Fibroblast of skin of right biceps (primary cell): ENCODE measurements at places on chromosomes 6 and 20.

DNA sequence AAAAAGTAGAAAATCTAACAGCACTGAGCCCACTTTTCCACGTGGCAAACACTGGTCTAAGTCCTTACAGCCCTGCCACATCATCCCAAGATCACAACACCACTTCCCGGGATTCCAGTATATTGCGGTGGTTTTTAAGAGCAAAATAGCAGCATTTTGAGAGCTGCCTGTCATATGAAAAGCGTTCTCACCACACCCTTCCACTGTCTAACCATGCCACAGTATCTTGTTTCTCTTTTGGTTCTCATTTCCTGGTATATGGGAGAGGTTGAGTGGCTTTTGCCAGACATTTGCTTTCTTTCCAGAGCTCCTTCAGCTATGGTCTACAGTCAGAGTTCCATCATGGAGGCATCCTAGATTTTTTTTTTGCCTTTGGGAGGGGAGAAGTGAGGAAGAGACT, 243.0 kb downstream of the TSHZ2 start:
- no peak for DNase-seq

GRCh38 chr6:31680226-31681134, at the start of gene LY6G5C:
Gene LY6G5C, minus strand, starts transcription at chr6:31681067. Its CDS starts 694 bp downstream, at chr6:31680373.
- DNase-seq = peak; percentile 81

DNA sequence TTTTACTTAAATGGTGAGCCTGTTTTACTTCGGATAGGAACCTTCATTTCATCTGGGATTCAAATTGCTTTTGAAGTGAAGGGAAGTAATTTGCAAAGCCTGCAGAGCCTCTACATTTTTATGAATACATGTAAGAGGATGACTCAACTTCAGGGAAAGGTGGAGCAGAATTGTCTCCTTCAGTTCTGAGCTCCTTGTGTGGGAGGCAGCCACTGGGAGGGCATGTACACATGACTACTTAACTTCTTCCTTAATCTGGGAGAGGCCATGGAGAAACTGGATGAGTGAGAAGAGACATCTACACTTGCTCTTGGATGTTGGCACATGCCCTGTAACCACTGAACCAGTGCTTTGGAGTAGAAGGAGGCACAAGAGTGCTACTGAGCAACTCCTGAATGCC, 145.1 kb upstream of the NRSN1 start:
- peak; percentile 16 for DNase-seq

DNA sequence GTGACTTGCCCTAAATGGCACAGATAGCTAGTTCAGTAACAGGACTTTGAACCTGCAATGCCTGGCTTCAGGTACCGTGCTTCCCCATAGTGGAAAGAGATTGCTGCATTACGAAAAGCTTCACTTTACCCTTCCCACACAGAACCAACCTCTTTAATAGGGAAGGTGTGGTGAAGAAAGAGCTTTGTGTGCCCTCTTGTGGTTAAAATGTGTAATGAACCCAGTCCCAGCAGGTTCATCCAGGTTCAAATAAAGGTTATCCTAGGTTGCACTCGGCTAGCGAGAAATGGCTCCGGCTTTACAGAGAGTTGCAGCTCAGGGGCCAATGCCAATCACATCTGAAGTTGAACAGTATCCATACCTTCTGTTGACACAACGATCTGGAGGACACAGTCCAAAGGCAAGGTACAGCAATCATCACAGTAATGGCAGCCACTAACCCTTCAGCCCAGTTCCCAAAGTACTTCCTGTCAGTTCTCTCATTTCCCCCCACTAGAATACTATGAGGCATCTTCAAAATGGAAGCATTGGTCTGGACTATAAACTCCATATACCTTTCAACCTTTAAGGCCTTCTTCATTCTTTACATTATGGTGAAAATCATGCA, 3.0 kb downstream of the DEFB115 start:
- no peak for DNase-seq

DNA sequence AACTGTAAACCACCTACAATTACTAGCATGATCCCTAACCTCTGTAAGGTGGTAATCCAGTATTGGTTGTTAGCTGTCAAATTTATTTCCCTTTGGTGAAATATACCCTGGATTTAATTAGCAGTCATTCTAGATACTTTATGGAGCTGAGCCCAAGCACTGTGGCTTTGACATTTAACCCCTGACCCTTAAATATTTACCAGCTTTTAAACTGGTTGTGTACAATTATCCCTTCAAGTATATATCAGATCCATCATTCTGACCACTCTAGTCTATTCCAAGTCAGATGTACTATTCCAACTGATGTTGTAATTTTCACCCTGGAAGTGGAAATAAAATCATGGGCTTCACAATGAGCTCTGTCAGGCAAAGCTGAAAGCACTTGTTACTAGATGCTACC, 229.6 kb downstream of the FOXC1 start:
- no peak for DNase-seq

- peak; percentile 71 for DNase-seq
Observed at GRCh38 chr6:158283304-158283980, 28.8 kb upstream of the TULP4 start.

DNA sequence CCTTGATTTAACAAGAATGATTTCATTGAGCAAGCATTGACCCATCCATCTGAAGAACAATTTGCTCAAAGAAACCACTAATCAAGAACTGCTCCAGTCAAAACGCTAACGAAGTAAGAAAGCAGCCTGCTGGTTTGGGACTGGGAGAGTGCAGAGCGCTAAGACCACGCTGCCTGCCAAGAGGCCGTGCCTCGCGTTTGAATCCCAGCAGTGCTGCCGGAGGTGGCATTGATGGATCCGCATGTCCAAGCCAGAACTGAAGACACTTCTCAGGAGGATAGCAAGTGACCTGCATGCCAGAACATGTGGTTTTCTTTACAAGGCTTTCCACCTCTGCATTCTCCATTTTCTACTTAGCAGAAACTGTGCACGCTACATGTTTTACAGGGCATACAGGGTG, 105.2 kb upstream of the FOXC1 start:
- DNase-seq = no peak

- DNase-seq = peak; percentile 83
Observed at GRCh38 chr6:140846503-140847261, 1286.0 kb upstream of the GJE1 start.

GRCh38 chr20:2174067-2174466, 72.4 kb downstream of the STK35 start:
- no peak for DNase-seq

- no peak for DNase-seq
Observed at GRCh38 chr6:87828044-87828443, 126.0 kb upstream of the AKIRIN2 start.

- DNase-seq = no peak
Observed at GRCh38 chr6:35669451-35670045, 19.2 kb downstream of the FKBP5 start.

GRCh38 chr20:22723659-22724058, 139.3 kb upstream of the FOXA2 start:
- peak; percentile 58 for DNase-seq

GRCh38 chr6:126682440-126682839, 342.5 kb downstream of the CENPW start:
- no peak for DNase-seq

DNA sequence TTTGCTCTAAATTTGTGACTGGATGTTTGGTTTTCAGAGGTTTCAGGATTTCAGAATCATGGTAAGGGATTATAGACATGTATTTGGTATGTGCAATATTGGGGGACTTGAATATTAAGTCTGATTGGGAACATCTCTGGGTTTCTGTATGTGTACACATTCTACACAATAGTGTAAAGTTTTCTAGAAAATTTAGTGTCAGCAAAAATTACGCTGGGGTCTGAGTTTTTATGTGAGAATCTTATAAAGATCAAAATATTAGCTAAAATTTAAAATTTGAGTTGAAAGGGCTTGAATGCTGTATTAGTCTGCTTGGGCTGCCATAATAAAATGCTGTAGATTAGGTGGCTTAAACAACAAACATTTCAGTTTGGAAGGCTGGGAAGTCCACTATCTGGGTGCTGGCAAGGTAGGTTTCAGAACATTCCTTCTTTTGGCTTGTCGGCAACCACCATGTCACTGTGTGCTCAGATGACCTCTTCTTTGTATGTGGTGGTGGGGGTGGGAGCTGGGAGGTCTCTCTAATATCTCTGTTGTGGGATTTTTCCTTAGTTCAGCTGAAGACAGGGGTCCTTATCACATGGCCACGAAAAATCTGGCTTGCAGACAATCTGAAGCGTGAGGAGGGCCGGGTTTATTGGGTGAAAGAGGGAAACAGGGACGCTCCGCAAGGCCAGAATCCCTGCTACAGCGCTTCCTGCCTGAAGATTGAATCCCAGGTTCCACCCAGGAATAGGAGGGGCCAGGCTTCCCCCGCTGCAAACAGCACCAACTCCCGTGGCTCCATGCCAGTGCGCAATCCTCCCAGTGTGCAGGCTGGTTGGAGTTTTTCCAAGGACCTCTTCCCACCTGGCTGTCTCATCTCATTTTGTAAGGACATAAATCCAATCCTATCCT, 299.7 kb downstream of the PLCB1 start:
- peak; percentile 45 for DNase-seq

- no peak for DNase-seq
Observed at GRCh38 chr6:13071550-13072345, 256.6 kb downstream of the TBC1D7 start.

- DNase-seq = no peak
Observed at GRCh38 chr6:43980004-43980795, 147.1 kb downstream of the MRPL14 start.

GRCh38 chr6:161181121-161181520, 92.7 kb downstream of the AGPAT4 start:
- DNase-seq = no peak

GRCh38 chr20:14444106-14444505, 106.7 kb upstream of the FLRT3 start:
- no peak for DNase-seq

DNA sequence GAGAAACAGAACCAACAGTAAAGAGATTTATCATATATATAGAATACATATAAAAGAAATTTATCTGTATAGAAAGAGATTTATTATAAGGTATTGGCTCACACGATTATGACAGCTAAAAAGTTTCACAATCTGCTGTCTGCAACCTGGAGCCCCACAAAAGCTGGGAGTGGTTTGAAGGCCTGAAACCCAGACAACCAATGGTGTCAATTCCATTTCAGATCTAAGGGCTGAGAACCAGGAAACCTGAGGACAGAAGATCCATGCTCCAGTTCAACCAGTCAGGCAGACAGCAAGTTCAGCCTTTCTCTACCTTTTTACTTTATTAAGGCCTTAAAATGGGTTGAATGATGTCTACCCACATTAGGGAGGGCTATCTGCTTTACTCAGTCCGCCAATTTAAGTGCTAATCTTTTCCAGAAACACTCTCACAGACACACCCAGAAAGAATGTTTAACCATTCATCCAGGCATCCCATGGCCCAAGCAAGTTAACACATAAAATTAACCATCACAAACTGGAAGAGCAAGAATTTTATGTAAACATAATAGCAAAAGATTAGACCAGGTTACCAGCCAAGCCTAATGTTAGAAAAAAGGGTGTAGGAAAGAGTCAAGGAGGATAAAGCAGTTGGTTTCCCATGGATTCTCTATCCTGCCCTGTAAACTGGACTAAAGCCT, 170.9 kb downstream of the FUT9 start:
- no peak for DNase-seq

DNA sequence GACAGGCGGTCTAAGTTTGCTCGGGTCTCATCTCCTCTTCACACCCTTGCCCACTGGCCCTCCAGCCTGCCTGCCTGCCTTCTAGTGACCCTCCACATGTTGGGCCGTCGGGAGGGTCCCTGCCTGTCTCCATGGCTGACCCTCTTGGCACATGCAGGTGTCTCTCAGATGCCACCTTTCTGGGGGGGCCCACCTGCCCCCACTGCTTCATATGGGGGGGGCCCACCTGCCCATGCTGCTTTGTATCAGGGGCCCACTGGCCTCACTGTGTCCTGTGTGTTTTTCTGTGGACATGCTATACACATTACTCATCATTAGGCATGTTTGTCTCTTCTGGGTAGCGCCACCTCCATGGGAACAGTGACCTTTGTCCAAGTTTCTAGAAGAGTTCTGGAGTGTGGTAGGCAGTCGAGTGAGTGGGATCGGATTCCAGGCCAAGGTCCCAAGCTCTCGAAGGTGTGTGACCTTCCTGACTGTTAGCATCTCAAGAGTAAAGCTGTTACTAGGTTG, 40.4 kb upstream of the KIF25 start:
- DNase-seq = peak; percentile 23

- DNase-seq = no peak
Observed at GRCh38 chr20:768426-768978, at the start of gene SLC52A3. Gene SLC52A3, minus strand, starts transcription at chr20:768500. Its CDS starts 2,726 bp downstream, at chr20:765774.

- no peak for DNase-seq
Observed at GRCh38 chr20:51493346-51493791, 49.1 kb downstream of the NFATC2 start.

- no peak for DNase-seq
Observed at GRCh38 chr6:118292558-118292957, 255.5 kb upstream of the PLN start.

DNA sequence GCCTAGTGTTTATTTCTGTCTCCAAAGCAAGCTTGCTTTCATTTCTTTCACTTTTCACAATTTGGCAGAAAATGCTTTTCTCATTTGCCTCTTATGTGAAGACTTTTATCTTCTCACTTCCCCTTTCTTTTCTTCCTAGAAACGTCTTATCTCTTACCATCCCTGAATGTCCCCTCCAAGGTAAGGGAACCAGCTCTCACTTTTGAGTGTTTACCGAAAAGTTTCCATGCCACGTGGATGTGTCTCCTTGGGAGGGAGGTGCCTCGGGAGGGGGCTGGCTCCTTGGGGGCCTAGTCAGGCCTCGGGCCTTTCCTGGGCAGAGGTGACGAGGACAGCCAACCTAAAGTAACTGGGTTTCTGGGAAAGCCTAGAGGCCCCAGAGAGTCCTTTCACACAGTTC, 127.4 kb downstream of the CD24 start:
- no peak for DNase-seq

DNA sequence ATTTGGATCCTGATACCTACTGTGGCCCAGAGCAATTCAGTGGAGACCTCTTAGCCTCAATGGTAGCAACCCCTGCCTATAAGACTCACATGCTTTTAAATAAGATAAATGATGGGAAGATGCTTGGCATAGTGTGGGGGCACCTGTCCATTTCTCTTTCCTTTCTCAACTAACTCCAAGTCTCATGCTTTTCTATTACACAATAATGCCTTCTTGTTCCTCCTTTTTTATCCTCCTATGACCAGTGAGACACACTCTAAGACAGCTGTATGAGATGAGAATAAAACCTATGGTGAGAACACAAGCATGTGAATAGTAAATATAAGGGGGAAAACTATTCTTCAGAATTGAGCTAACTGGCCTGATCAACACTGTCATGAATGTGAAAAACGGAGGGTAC, 147.0 kb upstream of the STXBP5 start:
- no peak for DNase-seq

DNA sequence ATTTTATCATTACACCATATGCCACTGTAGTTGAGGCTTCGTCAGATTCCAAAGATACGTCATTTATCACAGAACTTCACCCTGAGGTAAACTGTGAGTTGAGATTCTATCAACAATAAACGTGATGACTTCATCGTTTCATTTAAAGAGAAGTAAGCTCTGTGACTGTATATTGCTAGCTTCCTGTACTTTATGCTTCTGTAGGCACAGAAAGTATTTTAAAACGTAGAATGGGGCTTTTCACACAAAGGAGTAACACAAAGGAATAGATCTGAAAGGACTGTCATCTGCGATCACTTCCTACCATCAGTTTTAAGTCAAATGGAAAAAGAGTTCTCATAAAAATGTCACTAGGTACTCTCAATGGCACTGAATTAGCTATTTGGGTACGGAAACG, 234.4 kb upstream of the MCHR2 start:
- no peak for DNase-seq
